ENCODE measurements at places on chromosomes 5 and 9. TPM values are rescaled to one million over a fixed set of nuclear protein-coding genes. Genes with fewer than 3 reads are reported as not detected.

ADAMTS12 gene
- total RNA-seq, result 2.4 TPM

ADCY2 gene
- under 0.01 TPM for total RNA-seq

TTC23L gene
- 0.22 TPM for total RNA-seq

CCL27 gene
- not detected for total RNA-seq

RNF183 gene
- not detected for total RNA-seq

PCDHA9 gene
- total RNA-seq, result 0.09 TPM

ANKRD18A gene
- total RNA-seq, result not detected

STKLD1 gene
- total RNA-seq, result 0.98 TPM

IFNA21 gene
- total RNA-seq, result not detected

CKMT2 gene
- total RNA-seq, result 0.54 TPM

SYK gene
- not detected for total RNA-seq

PCDHB4 gene
- 0.22 TPM for total RNA-seq

ADAMTSL2 gene
- 0.11 TPM for total RNA-seq

AK8 gene
- total RNA-seq, result 0.11 TPM

OR13C4 gene
- total RNA-seq, result not detected

APBA1 gene
- 8.2 TPM for total RNA-seq

DIPK1B gene
- 56.1 TPM for total RNA-seq

NMUR2 gene
- not detected for total RNA-seq

FBP1 gene
- 0.33 TPM for total RNA-seq

DOK3 gene
- 1.4 TPM for total RNA-seq

GFI1B gene
- total RNA-seq, result under 0.01 TPM
